ENCODE measurements at places on chromosomes 2 and 18.

GRCh38 chr2:230968921-230969658 is 26.8 kb upstream of the SPATA3 start:
- DNase-seq, result no peak

- DNase-seq, result no peak
Observed at GRCh38 chr2:121565389-121566250, 34.9 kb downstream of the RNU4ATAC start.

DNA sequence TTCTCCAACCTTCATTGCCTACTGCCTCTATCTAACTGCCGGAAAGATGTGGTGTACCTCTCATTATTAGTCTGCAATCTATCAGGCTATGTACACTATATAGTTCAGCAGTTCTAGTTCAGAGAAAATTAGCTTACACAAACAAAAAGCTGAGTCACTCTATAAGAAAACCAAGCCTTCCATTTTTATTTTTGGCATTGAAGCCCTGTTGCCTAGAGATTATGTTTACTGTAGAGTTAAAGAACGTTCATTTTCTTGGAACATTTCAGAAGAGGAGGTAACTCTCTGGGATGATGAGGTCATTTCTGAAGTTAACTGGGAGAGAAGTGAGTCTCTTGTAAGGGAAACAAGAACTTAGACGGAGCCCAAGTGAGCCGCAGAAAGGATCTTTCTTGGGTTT is 133.5 kb downstream of the FAM124B start:
- DNase-seq, result no peak

DNA sequence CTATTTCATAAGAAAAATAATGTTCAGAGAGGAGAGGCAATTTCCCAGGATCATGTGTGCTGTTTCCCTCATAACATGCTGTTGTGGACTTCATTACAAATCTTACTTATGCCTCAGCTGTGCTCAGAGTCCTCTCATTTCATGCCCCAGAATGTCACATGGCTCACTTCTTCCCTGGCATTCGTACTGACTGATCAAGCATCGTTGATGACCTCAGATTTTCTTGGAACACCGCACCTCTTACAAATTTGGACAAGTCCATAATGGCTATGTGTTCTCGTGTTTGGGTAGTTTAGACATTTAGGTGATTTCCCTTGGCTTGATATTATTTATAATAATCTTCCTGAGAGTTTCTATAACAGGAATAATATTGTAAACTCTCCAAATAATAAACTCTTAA is 32.9 kb downstream of the SERPINB7 start:
- DNase-seq, result no peak

- no peak for DNase-seq
Observed at GRCh38 chr18:8707556-8708300, 2.4 kb downstream of the MTCL1 start.

GRCh38 chr2:37652199-37652640 is 19.2 kb downstream of the CDC42EP3 start:
- DNase-seq, result no peak

DNA sequence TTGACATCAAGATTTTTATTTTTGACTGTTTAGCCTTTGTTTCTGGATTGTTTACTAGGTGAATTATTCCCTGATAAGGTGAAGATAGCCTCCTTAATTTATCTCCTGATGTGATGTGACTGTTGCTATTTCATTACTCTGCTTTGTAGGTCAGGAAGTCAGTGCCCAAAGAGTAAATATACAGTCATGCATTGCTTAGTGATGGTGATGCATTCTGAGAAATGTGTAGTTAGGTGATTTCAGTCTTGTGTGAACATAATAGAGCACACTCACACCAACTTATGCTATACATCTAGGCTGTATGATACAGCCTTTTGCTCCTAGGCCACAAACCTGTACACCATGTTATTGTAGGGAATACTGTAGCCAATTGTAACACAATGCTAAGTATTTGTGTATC is 102.4 kb upstream of the THUMPD2 start:
- DNase-seq, result no peak

DNA sequence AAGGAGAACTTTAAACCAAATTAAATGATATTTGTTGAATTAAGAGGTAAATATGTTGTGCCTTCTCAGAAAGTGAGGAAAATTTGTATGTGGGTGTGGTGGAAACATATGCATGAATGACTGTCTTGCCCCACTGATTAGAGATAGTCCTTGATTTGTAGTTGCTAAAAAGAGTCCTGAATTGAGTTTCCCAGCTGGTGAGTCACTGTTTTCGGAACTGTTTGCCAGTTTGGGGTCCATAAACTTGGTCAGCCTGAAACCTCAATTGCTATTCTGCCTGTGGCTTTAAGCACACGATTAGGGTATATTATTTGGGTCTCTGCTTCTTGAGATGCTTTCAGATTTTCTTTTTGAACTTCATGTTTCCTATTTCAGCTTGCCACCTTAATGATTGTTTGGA is 53.3 kb downstream of the PIKFYVE start:
- DNase-seq, result no peak

DNA sequence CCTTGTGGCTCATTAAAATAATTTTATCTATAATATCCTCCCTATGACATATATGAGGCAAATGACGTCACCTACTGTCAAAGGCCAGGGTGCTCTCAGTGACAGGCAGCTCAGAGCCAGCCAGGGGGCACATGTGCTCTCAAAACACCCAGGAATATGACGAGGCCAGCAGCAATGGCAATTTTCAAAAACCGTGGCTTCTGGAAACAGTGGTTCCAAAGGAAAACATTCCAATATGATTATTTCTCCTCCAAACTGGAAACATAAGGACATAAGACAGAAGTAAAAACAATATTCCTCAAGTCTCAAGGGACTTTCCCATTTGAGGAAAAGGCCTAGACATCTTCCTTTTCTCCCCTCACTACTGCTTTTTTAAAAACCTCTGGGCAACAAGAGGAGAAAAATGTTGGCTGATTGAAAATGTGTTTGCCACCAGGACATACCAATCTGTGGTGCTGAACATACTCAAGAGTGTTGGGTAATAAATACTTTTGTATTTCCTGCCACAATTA is 40.8 kb downstream of the RNF152 start:
- DNase-seq, result no peak

GRCh38 chr18:47654988-47655387 is 275.5 kb downstream of the SMAD2 start:
- DNase-seq, result no peak

DNA sequence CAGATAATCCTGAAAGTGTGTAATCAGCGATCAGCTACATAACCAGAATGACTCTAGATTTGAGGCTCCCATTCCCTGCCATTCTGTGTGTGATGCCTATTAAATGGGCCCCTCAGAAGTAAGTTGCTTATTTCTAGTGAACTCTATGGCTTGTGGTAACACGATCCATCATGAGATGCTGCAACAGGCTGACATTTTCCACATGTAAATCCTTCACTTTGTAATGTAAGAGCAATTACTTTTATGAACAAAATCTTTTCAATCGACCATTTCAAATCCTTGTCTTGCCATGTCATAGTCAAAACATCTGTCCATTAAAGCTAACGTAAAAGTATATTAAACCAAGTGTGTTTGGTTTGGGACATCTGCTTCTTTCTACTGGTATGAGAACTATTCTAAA is 175.9 kb upstream of the ETAA1 start:
- no peak for DNase-seq

DNA sequence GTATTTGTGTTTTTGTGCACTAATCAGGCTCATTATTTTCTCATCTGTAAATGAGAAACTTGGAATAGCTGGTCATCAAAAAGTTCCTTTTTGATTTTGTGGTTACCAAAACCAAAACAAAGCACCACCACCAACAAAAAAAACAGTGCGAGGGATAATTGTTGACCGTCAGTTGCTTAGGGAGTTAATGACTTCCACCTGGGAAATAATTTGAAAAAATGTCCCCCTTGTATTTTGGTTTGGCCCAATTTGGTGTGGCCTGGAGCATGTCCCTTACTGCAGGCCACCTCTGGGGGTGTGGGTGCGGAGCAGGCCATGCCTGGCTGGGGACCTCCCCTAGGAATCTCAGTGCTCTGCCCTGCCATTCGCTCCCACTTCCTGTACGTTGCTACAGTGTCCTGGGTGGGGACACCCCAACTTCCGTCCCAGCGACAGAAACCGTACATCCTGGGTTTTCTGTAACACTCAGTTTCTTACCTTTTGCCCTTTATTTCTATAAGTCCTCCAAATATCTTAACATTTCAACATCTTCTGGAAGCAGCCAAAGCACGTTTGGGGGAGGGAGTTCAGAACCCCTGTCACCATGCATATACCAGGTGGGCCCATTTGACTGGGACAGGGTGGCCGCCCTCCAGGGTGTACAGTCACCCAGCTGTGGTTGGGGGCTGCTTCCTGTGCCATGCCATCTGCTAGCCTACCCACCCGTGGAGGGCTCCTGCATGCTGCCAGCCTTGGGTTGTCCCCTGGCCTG is 31.3 kb downstream of the NCK2 start:
- DNase-seq, result no peak

DNA sequence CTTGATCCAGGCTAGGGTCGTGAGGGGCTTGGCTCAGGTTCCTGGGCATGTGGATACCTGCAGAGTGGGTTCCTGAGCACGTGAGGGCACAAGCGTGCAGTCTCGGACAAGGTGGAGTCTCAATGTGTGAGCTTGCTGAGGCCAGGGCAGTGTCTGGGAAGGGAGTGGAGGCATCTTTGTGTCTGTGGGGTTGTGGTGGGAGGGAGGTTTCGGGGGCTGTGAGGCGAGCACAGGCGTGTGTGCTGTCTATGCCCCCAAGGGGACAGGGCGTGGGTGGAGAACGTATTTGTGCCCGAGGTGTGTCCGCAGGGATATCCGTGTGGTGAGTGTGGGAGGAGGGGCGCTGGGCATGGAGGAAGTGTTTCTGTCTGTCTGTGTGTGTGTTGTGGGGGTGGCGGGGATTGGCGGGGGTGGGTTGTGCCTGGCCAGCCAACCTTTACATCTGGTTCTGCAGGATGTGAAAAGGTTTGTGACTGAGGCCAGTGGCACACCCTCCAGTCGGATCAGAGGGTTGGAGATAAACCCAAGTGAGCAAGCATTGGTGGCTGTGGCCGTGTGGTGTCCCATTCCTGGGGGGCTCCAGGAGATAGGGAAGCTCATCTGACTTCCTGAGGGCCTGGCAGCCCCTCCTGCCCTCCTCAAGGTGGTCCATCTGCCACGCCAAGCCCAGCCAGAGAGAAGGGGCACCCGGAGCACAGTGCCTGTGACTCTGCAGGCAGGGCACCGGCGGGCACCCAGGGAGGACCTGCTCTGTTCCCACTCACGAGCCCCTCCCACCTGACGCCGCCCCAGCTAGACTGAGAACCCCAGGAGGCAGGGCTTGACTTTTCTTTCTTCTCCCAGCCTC is 57.1 kb downstream of the ZFP36L2 start:
- DNase-seq, result no peak

GRCh38 chr2:231110551-231110950 is 14.3 kb downstream of the HTR2B start:
- DNase-seq, result no peak

DNA sequence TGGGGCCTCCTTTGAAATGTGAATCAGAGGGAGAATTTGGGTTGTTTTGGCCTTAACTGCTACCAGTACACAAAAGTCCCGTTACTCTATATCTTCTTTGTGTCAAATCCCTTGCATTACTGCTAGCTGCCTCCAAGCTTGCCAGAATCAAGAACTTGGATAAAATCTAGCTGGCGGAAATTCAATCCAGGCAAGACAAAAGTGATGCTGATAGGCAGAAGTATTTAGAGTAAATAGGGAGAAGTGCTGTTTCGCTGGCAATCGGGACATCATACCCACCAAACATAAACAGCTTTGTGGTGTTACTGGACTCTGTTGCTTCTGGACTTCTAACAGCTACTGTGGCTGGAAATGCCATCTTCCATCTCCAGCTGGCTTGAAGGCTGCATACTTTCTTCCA is 2.5 kb downstream of the IFIH1 start:
- no peak for DNase-seq

DNA sequence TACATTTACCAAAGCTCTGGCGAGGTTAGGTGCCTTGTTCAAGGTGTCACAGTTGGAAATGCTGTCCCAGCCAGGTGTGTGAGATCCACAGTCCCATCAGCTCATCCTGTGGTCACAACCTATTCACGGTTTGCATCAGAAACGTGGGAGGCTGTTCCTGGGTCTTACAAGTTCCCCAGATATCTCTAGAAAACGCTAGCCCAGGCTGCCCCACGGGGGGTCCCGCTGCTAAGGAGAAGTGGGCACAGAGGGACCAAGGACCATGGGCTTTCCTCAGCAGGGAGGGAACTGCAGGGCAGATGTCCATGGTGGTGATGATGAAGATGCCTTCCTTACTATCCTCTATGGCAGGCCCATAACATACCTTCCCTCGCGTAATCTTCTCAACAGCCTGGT is 649 bp downstream of the FECH start:
- DNase-seq, result no peak

DNA sequence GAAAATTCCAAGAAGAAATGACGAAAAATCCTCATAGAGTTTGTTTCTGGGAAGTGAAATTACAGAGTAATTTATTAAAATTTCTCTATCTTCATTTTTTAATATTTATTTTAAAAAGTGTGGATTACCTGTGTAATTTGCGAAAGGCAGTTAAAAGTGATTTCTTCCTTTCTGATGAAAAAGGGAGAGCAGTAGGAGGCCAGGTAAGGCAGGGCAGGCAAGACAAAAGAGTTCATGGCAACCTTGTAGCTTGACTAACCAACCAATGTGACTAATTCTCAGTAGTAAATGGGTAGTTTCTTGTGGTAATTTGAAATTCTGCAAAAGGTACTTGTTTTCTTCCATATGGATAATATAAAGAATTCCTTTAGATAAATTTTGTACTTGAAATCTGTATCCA is 34.9 kb upstream of the COL5A2 start:
- no peak for DNase-seq

- DNase-seq, result no peak
Observed at GRCh38 chr18:60698901-60699300, 326.3 kb upstream of the MC4R start.

DNA sequence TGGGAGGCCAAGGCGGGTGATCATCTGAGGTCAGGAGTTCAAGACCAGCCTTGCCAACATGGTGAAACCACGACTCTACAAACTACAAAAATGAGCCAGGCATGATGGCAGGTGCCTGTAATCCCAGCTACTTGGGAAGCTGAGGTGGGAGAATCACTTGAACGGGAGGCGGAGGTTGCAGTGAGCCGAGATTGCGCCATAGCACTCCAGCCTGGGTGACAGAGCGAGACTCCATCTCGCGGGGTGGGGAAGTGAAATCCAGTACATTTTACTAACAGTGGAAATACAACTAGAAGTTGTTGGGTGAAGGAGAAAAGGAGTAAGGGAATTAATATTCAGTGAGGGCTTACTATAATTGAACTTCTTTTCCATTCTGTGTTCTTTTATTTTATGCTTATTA is 13.2 kb upstream of the ENOSF1 start:
- no peak for DNase-seq

DNA sequence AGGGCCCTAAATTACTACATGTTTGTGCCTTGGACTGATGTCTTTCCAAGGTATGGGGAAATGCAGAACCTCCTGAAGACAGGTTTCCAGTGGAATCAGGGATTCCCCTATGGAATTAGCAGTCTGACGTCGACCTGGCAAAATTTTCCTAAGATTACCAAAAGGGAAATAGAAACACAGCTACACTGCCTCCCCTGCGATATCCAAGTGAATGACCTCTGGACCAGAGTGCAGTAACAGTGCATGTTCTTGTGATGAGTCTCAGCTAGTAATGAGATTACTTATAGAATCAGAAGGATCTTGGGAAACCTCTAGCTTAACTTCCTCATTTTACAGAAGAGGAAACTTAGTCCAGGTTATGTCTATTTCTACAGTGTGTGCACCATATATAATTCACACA is 21.3 kb upstream of the CHST9 start:
- DNase-seq, result no peak

All from ascending aorta (tissue), 2 donors.